ENCODE measurements at places on chromosomes 3 and 15.

- DNase-seq, result no peak
Observed at GRCh38 chr15:77287385-77287784, 132.5 kb downstream of the PEAK1 start.

- DNase-seq, result peak; percentile 17
Observed at GRCh38 chr15:85793641-85794597, 806 bp downstream of the KLHL25 start.

DNA sequence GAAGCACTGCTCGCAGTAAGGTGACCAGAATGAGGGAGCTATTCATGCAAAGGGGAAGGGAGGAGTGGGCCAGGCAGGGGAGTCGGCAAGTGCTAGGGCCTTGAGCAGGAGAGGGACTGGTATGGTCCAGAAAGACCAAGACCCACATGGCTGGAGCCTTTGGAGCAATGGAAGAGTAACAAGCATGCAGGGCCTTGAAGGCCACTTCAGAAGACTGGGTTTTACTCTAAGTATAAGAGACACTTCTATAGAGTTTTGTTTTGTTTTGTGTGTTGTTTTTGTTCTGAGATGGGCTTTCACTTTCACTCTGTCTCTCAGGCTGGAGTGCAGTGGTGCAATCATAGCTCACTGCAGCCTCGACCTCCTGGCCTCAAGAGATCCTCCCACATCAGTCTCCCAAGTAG is 42.0 kb downstream of the BFSP2 start:
- no peak for DNase-seq

DNA sequence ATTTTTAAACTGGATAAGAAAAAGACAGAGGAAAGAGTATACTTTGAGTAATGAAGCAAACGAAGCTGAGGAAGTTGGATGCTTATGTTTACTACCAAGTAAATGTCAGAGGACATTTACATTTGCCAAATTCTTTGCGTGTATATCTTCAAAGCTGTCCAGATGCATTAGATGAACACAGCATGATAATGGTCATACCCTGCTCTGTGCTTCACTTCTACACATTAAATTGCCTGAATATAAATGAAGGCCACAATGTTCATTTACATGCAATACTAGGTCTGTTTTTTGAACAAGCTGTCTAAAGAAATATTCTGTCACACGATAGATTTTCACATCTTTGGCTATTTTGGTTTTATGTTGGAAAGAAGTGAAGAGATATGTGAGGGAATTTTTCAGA is 405.8 kb upstream of the ADAMTS9 start:
- no peak for DNase-seq

DNA sequence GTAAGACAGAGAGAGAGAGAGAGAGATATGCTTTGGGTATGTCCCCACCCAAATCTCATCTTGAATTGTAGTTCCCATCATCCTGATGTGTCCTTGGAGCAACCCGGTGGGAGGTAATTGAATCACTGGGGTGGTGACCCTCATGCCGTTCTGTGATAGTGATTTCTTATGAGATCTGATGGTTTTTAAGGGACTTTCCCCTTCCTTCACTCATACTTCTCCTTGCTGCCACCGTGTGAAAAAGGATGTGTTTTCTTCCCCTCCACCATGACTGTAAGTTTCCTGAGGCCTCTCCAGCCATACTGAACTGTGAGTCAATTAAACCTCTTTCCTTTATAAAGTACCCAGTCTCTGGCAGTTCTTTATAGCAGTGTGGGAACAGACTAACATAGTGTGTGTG is 60.3 kb downstream of the EOMES start:
- DNase-seq, result no peak

- DNase-seq, result no peak
Observed at GRCh38 chr3:33612607-33613006, 105.4 kb downstream of the CLASP2 start.

GRCh38 chr3:191051037-191051436 is 148.0 kb upstream of the OSTN start:
- DNase-seq, result no peak

DNA sequence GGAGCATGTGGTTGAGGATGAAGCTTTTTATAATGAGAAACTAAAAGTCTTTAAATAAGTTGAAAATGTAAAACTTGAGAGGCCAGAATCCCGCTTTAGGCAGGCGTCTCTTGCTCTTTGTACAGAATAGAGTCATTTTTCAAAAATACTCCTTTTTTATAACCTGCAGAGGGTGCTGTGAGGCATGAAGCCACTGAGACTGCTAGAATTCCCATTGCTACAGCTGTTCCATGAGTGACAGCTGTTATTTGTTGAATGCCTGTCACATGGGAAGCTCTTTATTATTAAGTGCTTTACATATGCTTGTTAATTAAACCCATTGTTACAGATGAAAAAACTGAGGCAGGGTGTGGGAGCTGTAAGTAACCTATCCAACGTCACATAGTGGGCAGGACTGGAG is 18.5 kb downstream of the MINAR1 start:
- no peak for DNase-seq

DNA sequence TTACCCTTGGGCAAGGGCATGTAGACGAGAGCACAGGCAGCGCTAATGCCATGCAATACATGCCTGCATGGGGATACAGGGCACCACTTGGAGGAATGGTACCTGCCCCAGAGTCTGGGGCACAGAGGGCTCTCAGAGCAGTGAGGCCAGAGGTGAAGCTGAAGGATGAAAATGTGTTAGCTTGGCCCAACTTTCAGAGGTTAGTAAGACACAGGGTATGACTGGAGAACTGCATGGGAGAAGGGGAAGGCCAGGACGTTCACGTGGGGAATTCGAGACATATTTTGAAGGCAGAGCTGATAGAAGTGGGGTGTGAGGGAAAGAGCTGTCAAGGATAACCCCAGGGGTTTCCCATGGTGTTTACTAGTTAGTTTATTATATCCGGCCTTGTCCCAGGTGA is 19.6 kb downstream of the CSRNP1 start:
- no peak for DNase-seq

GRCh38 chr3:81195478-81195877 is 566.0 kb downstream of the GBE1 start:
- no peak for DNase-seq

GRCh38 chr3:76514836-76515235 is 525.1 kb upstream of the ROBO2 start:
- no peak for DNase-seq

DNA sequence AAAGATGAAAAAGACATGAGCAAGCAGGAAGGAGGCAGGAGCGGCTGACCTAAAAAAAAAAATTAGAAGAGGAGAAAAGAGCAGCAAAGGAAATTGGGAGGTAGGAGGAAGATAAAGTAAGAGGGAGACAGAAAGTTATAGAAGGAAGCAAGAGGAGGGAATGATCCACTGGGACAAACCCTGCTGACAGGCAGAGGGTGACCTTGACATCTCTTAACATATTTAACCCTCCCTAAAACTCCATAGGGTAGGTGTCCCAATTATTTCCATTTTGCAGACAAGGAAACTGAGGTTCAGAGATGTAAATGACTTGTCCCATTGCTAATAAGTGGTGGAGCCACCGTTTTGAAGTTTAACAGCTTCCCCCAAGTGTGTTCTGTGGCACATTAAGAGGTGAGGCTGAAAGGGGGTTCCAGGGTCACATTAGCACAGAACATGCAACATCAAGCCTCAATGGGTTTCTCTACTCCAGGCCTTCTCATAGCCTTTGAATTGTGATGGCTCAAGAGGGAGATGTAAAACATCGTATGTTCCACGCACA is 37.4 kb upstream of the PRICKLE2 start:
- DNase-seq, result no peak

DNA sequence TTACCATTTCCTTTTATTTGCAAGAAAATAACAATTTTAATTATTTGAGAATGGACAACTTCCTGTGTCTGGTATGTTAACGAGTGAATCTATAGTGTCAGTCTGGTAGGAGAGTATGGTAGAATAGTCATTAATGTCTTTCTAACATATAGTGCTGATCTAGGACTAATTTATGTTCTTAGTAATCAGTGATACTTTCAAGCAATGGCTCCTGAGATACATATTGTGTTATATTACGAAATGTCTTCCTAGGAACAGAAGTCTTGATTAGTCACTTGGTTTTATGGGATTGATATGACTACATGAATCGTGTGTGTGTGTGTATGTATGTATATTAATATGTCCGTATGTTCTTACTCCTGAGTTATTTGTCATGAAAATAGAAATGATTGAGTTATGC is 66.6 kb upstream of the PAQR5 start:
- no peak for DNase-seq

DNA sequence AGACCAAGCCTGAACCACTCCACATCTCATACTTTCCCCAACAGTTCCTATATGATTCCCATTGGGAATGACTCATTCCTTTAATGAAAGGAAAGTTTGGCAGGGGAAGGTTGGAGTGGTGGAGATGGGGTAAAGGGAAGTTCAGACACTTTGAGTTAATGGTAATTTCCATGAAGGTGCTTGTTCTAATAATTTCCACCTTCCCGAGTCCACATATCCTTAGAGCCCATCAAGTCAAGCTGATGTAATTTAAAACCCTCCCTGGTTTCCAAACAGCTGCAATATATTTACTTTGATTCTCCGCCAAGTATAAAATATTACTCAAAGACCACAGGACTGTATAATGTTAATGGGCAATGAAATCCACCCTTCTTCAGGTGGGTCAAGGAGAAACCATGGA is 95.0 kb upstream of the GALNT15 start:
- DNase-seq, result no peak

DNA sequence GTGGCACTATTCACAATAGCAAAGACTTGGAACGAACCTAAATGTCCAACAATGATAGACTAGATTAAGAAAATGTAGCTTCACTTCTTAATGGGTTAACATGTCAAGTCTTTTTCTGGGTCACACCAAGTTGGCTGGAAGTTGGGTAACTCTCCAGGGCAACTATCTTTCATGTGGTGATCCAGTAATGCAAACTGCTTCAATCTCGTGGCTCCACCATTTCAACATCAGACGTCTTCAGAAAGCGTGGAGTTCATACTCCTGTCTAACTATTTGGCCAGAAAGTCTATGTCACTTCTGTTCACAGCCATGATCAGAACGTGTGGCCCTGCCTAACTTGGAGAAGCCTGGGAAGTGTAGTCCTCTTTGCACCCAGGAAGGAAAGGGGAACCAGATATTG is 32.2 kb downstream of the DUT start:
- no peak for DNase-seq

GRCh38 chr3:38297947-38298711 is 16.0 kb downstream of the SLC22A14 start:
- no peak for DNase-seq

DNA sequence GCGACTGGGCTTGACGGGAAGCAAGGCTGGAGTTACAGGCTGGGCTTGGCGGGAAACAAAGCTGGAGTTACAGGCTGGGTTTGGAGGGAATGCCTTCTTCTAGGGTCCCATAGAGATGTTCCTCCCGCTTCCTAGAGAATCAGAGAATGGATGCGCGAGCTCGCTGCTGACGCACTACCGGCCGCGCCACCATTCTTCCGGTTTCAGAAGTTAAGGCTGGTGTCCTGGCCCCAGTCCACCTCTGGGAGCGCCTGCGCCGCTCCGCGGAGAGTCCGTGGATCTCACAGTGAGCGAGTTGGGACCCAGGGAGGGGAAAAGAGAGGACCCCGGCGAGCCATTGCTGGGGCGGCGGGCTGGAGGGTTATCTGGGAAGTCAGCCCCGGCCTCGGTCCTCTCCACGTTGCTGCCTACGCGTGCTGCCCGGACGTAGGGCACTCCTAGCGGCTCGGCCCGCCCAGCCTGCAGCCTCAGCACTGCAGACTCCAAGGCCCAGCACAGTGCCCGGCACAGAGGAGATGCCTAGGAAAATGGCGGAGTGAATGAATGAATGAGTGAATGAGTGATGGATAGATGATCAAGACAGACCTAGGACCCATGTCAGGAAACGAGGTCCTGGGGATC is at the start of gene ZNF502:
TSS of gene ZNF502 (plus strand) at position 206 of the 621 bp plus-strand sequence. CDS start 7,602 bp downstream, outside the sequence.
- peak; percentile 67 for DNase-seq

- DNase-seq, result no peak
Observed at GRCh38 chr3:195448205-195448875, 5.5 kb upstream of the ACAP2 start.

- no peak for DNase-seq
Observed at GRCh38 chr3:58072763-58073130, 64.5 kb downstream of the FLNB start.

GRCh38 chr15:26213427-26213826 is 350.3 kb upstream of the ATP10A start:
- DNase-seq, result no peak

DNA sequence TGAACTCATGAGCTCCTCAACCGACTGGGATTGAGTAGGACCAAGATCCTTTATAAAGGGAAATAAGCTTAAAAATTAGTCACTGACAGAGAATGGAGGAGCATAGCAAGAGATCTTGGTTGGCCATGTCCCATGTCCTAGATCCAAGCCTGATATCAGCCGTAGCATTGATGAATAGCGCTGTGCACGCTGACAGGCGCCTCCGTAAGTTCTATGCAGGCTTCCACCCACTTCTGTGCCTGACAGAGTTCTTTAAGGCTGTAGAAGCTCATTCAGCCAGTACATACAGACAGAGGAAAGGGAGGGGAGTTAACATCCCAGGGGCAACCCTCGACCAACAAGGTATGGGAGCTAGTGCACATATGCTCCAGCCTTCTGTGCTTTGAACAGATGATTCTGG is 251.7 kb upstream of the TBC1D5 start:
- no peak for DNase-seq

DNA sequence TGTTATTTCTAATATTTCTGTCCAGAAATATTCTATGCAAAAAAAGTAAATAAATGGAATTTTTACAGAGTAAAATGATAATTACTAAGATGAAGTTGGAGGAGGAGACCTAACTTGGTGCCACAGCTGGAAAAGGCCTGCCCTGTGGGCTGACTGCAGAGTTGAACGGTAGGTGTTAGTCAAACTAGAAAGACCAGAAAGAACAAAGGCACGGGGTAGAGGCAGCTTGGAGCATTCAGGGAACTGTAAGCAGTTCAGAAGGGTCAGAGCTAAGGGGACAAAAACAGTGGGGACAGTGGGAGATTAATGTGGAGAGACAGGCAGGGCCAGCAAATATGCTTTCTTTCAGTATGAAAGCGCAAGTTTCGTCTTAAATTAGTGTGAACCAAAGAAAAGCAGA is 39.3 kb upstream of the PTPRG start:
- no peak for DNase-seq

GRCh38 chr3:107634099-107634489 is 111.3 kb downstream of the BBX start:
- DNase-seq, result no peak

GRCh38 chr3:59320080-59320479 is 270.3 kb upstream of the CFAP20DC start:
- DNase-seq, result no peak

- no peak for DNase-seq
Observed at GRCh38 chr3:127484601-127485388, 105.7 kb downstream of the TPRA1 start.

DNA sequence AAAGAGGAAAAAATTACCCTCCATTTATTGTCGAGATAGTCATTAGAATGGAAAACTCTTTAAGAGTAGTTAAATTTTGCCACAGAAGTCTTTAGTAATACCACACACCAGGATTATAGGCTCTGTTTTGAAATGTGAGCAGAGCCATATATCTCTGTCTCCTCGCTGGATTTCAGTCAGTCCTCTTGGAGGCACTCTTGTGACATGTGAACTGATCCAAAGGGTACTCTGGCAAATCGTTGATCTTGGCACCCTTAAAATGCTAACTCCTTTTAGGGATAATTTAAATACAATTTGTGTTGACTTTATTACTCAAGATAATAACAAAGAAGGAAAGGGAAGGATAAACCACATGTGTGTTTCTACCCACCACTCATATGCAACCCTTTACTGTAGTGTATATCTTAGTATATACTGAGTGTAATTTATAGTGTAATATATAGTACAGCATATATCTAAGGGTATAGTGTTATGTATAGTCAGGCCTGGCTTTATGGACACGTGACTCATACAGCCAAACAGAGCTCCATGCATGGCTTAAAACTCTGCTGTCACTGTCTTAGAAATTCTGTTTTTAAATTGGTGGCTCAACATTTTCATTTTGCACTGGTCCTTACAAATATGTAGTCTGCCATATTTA is 12.3 kb upstream of the KPNA4 start:
- no peak for DNase-seq
